ENCODE measurements at places on chromosomes 7 and 10.
A peak's percentile ranks its signal among the peaks of the same experiment; 100 is the strongest.

GRCh38 chr10:11610826-11611247, 613 bp downstream of the USP6NL start:
- DNase-seq = no peak

DNA sequence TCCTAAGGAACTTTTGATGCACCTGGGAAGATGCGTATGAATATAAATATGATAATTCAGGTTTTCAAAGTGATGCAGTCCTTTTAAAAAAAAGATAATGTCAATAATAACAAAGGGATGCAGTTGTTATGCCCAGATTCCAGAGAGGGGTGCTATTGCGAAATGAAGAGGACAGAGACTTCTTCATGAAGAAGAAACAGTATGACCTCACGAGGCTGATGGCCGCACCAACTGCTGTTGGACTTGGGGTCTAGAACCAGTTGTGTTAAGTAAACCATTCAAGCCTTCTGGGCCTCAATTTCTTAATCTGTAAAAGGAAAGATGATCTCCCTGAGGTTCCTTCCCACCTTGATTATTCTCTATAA, 55.1 kb downstream of the LYZL2 start:
- DNase-seq = no peak

DNA sequence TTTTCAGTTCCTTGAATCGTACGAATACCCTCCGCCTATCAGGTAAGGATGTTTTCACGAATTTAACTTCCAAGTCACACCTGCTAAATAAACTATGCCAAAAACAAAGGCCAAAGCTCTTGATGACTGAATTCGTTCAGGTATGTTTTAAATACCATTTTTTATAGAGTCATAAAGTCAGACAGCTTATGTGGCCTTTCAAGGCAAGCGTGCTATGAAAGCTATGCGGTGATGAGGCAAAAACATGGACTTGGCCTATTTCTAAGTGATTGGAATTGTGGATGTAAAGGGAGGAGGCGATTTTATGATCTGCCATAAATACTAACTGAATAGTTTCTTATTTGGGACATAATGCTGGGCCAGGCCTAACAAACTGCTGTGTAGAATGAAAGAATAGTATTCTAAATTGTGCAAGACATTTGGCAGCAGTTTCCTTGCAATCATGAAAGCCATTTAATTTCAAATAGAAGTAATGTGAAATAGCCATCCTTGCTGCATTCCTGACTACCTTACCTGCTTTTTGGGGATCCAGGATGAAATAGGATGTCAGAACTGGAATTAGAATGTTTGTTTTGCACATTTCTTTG, 14.0 kb downstream of the SLC39A12 start:
- DNase-seq = no peak

- no peak for DNase-seq
Measured at GRCh38 chr10:84078771-84079170, 60.5 kb upstream of the GHITM start.

DNA sequence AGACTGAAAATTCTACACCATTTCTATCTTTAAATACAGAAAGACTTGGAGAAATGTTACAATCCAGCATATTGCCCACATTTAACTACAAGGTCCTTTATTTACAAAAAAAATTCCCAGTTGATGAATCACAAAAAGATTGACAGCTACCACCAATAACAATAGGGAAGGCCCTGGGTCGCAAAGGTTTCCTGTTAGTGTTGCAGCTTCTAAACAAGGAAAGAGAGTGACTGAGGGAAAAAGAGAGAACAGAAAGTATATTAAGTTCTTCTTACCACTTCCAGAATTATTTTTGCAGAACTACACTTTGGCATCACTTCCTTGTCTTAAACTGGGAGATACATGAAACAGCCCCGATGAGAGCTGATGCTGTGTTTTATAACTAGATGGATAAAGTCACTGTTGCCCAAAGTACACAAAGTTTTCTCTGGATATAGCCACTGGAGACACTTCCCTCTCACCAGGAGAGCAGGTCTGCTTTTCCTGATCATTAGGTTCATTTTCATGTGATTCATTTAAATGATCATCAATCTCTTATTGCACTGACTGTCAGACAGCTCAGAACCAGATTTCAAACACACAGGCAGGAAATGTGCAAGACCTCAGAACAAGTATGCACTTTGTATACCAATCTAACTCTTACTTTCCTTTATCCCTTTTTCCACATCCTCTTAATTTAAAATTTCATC, 57.0 kb downstream of the SHTN1 start:
- DNase-seq = peak; percentile 17

- DNase-seq = no peak
Measured at GRCh38 chr10:12500381-12501303, 151.3 kb downstream of the CAMK1D start.

DNA sequence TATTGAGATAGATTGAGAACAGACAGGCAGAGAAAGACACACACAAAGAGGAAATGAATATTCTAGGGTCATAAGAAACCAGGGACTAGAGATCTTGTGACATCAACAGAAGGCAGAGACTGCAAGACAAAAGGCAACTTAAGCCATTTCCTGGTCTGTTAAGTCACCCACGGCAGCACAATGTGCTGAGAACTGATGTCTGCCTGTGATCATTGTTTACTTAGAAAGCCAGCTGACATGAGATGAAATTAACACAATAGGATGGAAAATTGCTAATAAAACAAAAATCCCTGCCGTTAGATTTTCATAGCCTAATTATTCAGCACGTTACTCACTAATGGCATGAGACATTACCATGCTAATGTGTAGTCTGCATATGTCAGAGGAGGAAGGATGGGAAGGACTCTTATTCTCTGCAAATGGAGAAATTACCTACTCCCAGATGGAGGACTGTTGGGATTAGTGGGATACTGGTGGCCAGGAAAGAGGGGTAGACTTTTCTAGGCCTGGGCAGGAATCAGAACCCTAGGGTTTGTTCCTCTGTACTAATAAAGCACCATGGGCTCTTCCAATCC, 191.3 kb upstream of the PODXL start:
- DNase-seq = no peak

DNA sequence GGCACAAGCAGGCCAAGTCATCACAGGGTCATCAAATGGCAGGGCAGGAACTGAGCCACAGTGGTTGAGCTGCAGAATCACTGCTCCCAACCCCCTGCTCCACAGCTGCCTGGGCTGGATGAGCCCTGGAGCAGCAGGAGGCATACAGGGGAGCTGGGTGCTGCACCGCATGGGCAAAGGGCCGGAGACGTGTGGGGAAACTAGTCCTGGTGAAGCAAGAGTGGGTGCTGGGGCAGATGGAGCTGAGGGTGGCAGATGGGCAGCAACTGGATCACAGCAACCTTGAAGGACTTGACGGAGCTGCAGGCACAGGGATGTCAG, 16.0 kb upstream of the VOPP1 start:
- DNase-seq = no peak

GRCh38 chr10:109937460-109938065, 14.3 kb upstream of the XPNPEP1 start:
- no peak for DNase-seq

DNA sequence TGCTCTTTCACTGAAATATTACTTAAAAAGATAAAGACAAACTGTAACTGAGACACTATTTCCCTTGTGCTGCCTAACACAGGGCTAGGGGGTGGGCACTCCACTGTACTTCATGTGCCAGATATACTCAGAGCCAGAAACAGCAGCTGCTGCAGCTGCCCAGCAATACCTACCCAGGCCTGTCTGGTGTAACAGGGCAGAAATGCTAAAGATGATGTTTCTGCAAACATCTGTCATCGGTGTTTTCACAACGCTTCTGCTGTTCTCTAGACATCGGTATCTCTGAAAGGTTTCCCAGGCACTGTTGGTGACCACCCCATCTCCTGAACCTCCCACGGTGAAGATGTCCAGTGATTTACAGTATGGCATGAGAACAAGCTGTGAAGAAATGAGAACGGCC, 42.7 kb downstream of the LAMB1 start:
- no peak for DNase-seq

DNA sequence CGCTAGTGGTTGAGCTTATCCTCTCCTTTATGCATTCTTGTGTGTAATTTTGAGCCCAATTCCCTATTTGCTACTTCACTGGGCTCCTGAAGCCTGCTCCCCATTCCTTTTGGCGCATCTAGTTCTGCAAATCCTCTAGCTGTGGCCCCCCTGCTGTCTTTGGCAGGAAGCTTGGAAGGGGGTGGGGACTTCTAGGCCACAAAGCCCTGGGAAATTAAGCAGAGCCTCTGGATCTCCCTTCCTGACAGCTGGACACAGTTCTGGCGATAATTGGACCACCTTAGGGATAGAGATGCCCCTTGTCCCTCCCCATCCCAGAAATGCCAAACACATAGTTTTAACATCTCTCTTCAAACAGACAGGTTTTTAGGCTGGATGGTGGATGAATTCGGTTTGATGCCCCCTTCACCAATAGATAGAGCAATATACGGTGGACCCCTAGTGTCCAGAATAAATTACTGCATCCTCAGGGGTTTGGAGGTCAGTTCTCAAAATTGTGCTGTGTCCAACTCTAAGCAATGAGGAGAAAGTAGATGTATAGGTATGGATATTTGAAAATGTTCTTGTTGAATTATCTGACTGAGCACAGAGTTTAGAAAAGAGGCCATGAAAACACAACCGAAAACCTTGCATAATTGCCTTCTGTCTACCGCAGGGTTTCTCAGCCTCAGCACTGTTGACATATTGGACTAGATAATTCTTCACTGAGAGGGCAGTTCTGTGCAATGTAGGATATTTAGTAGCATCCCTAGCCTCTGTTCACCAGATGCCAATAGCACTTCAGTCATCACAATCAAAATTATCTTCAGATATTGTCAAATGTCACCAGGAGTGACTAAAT, 75.5 kb downstream of the PAPSS2 start:
- peak; percentile 9 for DNase-seq

- DNase-seq = no peak
Measured at GRCh38 chr10:10204415-10204814, 813.3 kb upstream of the CELF2 start.

DNA sequence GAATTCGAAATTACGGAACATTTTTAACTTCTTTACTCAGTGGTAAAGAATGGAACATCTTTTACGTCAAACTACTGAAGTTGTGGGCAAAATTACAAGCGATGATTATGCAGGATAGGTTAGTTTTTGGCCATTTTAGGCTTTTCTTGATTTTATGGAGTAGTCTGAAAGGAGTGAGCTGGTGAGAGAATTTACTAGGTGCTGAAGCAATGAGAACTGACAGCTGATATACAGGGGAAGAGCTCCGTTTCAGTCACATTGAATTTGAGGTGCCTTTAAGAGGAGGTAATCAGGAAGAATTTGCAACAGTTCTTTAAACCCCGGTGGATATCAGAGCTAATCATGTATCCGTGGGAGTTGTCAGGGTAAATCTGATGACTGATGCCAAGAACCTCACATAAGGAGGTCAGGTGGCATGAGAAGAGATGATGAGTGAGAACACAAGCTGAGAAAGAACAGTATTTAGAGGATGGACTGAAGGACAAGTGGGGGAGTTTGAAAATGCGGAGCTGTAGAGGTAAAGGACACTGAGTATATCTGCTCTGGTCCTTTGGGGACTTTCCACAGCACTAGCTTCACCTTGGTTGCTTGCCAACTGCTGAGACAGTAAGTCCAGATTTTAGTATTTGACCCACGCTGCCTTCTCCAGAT, 104.3 kb downstream of the AHR start:
- DNase-seq = no peak

- DNase-seq = no peak
Measured at GRCh38 chr7:79217468-79217867, 236.0 kb downstream of the MAGI2 start.

DNA sequence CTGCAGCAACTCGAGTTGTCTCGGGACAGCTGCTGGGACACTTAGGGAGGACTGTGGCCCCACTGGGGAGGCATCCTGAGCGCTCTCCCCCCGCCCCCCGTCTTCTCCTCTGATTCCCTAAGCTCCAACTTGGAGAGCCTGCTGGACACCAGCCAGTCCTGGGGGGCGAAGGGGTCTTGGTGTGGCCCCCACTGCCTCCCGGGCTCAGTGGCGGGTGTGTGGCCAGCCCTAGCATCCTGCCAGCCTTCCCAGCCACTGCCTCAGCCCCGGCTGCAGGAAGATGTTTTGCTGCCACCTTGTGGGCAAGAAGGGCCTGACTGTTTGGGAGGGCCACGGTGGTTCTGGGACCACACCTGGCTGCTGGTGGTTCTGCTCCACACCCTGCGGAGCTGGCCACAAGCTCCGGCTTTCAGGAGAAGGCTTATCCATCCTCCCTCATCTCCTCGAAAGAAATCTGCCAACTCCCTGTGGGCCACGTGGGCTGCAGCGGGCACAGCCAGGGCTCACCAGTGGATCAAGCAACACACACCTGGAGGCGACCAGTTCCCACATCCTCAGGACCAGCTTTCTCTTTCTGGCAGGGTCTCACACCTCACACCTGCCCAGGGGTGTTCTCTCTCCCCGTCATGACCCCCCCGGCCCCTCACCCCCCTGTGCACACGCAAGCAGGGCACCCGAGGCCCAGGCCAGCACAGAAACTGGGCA, 24.8 kb downstream of the AGAP3 start:
- DNase-seq = no peak

- DNase-seq = no peak
Measured at GRCh38 chr7:1850111-1850975, 180.3 kb downstream of the ELFN1 start.

DNA sequence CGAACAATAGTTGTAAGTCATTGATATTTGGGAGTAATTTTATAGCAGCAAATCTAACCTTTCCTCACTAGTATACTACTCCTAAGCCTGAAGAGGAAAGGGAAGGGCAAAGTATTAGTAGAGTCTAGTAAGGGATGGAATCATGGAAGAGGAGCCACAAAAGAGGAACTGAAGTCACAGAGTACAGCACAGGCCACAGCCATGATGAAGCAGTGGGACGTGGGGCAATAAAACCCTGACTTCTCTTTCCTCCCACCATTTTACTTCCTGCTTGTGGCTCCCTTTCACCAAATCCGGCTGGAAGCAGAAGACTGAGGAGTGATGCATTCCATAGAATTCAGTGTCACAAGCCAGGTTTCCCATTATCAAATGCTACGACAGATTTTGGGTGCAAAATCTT, 58.7 kb downstream of the CABCOCO1 start:
- no peak for DNase-seq

GRCh38 chr10:99758211-99758891, 24.1 kb upstream of the ABCC2 start:
- no peak for DNase-seq

DNA sequence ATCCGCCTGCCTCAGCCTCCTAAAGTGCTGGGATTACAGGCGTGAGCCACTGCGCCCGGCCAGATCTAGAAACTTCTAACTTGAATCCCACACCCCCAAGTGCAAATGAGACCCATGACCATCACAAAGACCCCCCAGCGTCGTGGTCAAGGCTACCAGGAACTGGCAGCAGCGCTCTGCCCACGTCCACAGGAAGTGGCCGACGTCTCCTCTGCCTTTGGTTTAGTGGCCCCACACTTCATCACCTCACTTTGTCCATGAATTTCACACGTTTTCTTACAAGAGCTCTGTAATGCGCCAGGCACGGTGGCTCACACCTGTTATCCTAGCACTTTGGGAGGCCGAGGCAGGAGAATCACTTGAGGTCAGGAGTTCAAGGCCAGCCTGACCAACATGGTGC, 53.5 kb upstream of the TNRC18 start:
- DNase-seq = no peak
